ENCODE measurements at places on chromosomes 13 and 19.

- peak; percentile 57 for DNase-seq
These were observed 2.3 kb downstream of the SLC5A5 start for GRCh38 chr19:17873786-17874757.

DNA sequence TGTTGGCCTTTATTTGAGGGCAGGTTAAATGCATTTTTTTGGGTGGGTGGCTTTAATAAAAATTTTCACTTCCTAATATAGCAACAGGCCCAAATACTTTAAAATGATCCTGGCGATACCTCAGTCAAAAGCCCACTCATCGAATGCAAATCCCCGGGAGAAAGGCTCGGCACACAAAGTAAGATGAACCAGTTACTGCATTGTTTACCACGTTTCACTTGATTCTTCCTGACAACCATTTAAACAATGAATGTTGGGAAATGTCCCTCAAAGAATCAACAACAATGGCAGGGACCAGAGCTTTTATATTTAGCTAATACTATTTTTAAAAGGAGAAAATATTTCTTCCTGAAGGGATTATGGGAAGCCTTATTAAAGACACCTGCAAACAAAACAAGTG lies 187.7 kb downstream of the ABCC4 start:
- no peak for DNase-seq

GRCh38 chr19:5420953-5421352 lies 34.3 kb upstream of the ZNRF4 start:
- DNase-seq = no peak

GRCh38 chr19:44723952-44724319 lies 24.6 kb upstream of the BCL3 start:
- DNase-seq = peak; percentile 65

DNA sequence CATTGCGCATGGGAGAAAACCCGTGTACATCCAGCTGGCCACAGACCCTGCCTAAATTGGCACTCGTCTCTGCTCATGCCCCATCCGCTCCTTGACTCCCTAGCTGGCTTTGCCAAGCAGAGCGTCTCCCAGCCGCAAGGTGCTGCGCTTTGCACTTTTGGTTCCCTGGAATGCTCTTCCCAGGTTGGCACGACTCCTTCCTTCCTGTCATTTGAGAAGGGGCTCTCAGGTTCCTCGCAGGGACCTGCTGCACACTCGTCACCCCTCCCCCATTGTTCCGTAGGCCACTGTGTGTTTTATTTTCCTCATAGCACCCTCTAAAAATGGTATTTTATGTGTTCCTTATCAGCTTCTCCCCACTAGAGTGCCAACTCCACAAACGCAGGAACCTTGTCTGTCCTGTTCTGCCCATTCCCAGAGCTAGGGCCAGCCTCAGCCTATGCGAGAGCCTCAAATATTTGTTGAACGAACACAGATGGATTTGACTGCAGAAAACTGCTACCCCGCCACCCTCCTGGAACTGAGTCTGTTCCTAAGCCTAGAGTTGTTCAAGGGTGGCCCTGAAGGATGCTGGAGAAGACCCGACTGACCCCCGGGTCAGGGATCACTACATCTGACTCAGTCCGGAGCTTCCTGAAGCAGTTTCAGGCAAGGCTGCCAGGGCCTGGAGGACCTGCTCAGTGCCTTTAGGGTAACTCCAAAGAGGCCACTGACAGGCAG lies 8.4 kb upstream of the CEBPA start:
- no peak for DNase-seq

DNA sequence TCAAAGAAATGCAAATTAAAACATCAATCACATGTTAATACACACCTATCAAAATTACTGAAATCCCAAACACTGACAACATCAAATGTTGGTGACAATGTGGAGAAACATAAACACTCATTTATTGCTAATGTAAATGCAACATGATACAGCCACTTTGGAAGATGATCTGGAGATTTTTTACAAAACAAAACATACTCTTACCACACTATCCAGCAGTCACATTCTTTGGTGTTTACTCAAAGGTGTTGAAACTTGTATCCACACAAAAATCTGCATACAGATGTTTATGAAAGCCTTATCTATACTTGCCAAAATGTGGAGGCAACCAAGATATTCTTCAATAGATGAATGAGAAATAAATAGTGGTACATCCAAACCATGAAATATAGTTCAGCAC lies 1219.5 kb upstream of the PCDH20 start:
- DNase-seq = no peak

DNA sequence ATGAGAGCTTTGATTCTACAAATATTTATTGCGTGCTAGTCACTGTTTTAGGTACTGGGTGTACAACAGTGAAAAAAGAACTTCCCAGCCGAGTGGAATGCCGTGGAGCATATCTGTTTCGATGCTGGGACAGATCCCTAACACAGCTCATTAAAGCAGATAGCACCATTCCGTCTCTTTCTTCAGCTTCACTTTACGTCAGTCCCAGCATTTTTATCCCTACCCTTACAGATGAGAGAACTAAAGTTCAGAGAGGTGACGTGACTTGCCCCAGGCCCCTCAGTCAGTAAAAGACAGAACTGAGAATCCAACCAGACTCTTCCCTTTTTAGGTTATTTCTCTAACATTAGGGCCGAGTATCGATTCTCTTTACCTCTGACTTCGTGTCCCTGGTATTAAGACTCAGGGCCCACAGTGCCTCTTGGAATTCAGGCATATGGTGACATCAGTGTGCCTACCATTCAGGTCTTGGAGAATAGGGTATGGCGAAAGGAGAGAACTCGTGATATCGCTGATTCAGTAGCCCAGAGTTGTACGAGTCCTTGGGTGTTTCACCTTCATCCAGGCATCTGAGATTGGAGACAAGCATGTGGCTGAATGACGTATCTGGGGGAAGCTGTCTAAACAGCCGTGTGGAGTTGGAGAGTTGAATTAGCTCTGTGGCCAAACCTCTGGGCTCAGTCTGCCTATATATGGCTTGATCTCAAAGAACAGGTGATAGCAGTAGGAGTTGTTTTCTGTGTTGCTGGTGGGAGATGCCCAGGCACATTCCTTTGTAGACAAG lies 27.1 kb downstream of the ACTN4 start:
- no peak for DNase-seq

GRCh38 chr19:23222998-23223652 lies 27.1 kb downstream of the ZNF724 start:
- DNase-seq = no peak

GRCh38 chr19:12482509-12482886 lies 2.1 kb downstream of the ZNF709 start:
- no peak for DNase-seq

DNA sequence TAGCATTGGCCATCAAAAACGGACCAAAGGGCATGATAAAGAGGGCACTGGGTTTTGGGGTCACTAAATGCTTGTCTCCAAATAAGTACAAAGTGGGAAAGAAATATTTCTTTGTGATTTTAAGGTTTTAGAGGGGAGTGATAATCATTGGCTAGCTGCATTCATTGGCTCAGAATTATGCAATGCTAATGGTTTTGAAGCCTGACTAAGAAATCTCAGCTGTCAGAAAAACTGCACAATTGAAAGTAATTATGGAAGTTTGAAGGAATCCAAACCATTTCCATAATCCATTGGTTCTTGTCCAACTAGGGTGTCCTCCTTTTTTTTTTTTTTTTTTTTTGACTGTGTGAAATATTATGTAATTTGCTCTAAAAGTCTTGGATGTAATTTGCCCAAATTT lies 88.2 kb upstream of the ARGLU1 start:
- DNase-seq = no peak

GRCh38 chr13:76828316-76828741 lies 57.9 kb downstream of the KCTD12 start:
- no peak for DNase-seq

DNA sequence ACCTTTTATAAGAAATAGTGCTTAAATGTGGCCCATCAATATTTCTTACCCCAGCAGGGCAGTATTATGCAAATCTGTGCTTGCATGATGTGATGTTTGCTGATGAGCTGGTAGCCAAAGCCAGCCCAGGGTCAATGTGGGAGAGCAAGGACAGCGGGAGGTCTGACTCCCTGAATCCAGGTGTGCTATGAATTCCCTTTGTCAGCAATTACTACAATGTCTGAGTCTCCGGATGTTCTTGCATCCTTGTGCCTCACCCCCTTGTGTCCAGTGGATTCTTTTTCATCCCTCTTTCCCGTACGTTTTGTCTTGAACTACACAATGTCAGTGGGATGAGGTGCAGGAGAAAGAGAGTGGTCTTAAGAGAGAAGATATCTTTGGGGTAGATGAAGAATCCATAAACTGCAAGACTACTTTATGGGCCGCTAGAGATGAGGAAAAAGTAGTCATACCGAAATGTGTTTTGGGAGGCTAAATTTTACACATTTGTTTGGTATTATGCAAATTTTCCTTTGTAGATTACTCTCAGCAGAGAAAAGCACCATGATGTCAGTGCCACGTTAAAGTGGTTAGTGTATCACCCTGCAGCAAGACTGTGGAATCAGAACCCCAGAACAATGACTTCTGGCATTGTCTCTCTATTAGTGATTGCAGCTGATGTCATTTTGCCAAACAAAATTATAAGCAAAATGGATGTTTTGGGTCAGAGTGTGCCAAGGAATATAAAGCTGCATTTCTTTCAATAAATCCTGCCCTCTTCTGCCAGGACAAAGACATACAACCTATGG lies 53.5 kb upstream of the TSHZ3 start:
- no peak for DNase-seq

DNA sequence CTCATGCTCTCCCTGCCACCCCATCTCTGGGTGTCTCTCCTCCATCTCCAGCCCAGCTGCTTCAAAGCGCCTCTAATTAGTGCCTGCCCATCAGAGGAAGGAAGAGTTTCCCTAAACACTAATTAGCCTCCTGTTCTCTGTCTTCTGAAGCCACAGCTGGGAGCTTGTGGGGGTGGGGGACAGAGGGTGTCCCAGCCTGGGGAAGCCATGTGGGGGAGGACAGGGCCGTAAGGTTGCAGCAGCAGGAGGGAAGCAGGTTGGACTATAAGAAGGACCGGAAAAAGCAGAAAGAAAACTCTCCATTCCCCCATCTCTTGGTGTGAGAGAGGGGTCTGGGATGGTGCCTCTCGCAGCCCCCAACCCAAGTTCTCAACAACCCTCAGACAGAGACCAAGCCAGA lies 26.2 kb downstream of the SLC8A2 start:
- DNase-seq = no peak

GRCh38 chr13:41960211-41960636 lies 685 bp downstream of the VWA8 start:
- no peak for DNase-seq

- DNase-seq = no peak
These were observed 501.3 kb upstream of the ARGLU1 start for GRCh38 chr13:107069108-107069776.

DNA sequence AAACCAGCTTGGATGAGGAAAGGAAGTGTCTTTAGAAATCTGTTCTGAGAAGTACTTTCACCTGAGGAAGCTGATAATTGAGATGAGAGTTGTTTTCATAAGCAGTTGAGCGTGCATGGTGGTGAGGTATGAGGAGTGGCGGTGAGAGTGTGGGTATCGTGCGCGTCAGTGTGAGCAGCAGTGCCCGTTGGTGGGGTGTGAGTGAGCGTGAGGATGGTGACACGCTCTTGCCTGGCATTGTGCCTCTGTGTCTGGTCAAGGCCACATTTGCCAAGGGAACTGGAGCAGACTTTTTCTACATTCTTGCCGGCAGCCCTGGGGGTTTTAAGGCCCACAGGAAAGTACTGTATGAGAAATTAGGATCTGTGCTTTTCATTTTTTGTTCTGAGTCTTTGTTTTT lies 36.5 kb upstream of the TEX29 start:
- DNase-seq = no peak

GRCh38 chr13:59873309-59873708 lies 290.4 kb downstream of the DIAPH3 start:
- DNase-seq = no peak

DNA sequence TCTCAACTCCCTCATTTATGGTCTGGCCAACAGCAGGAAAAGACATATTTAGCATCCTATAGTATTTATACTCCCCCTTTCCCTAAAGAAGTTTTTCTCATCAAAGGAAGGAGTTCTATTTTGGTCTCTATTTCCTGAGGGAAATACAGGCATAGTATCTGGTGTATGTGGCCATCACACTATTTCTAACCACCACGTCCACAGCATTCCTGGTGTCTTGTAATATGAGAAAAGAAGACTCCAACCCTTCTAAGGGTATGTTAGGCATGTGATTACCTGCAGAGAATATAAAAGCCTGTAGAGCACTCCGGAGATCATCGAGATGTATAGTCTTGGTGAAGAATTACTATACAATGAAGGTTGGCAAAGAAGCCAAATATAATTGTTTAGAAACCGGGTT lies 137.4 kb downstream of the VWA8 start:
- no peak for DNase-seq

DNA sequence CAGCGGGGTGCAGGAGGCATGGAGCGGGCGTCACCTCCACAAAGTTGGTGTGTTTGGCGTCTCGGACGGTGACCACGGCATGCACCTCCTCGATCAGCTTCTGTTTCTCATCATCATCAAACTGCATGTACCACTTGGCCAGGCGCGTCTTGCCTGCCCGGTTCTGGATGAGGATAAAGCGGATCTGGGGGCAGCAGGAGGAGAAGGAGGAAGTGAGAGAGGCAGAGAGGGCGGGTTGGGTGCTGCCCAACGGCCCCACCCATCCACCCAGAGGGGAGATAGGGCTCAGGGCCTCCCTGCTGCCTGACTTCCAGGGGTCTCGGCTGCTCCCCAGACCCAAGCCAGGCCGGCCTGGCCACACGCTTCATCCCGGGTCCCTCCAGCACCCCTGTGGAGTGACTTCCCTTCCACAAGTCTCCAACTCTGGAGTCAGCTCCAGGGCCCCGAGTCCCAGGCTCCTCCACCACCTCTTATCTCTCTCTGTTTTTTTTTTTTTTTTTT lies 4.6 kb downstream of the AP2S1 start:
- DNase-seq = no peak

- DNase-seq = no peak
These were observed 7.3 kb downstream of the MED16 start for GRCh38 chr19:885536-886224.

GRCh38 chr19:51364200-51365106 lies 1.7 kb downstream of the ETFB start:
- DNase-seq = no peak

- DNase-seq = peak; percentile 71
These were observed 13.1 kb downstream of the GRAMD1A start for GRCh38 chr19:35013041-35013819.

- DNase-seq = no peak
These were observed 107.4 kb downstream of the KCTD12 start for GRCh38 chr13:76778853-76779252.

All from activated T-helper 9 cell treated with anti-CD3 and anti-CD28 coated beads, Interleukin-2, amount 50 U/mL, for 16 hours (primary cell).